ENCODE measurements at places on chromosomes 5 and 9. TPM values are rescaled to one million over a fixed set of nuclear protein-coding genes. Genes with fewer than 3 reads are reported as not detected.

Gene FCN2
- total RNA-seq = not detected

Gene PLPP7
- 32.5 TPM for total RNA-seq

- no peaks in the 10 kb centered on the region for H3K27me3 ChIP-seq
- H3K36me3 ChIP-seq = no peaks in the 10 kb centered on the region
- no peak overlapping the region for H3K4me3 ChIP-seq
- no peak overlapping the region for H3K27ac ChIP-seq
Measured at GRCh38 chr9:24257726-24258125, 288.0 kb downstream of the IZUMO3 start.

- no peak overlapping the region for H3K27ac ChIP-seq
- H3K4me1 ChIP-seq = no peaks in the 10 kb centered on the region
- no peaks in the 10 kb centered on the region for H3K36me3 ChIP-seq
- H3K4me3 ChIP-seq = no peak overlapping the region
- no peaks in the 10 kb centered on the region for H3K27me3 ChIP-seq
Measured at GRCh38 chr5:154143211-154143641, 47.3 kb upstream of the GALNT10 start.

GRCh38 chr9:27125030-27125429 is 16.0 kb downstream of the TEK start:
- no peaks in the 10 kb centered on the region for H3K27me3 ChIP-seq
- H3K36me3 ChIP-seq = no peaks in the 10 kb centered on the region
- no peak overlapping the region for H3K27ac ChIP-seq
- H3K4me3 ChIP-seq = no peak overlapping the region

Gene PCA3
- total RNA-seq = not detected

DNA sequence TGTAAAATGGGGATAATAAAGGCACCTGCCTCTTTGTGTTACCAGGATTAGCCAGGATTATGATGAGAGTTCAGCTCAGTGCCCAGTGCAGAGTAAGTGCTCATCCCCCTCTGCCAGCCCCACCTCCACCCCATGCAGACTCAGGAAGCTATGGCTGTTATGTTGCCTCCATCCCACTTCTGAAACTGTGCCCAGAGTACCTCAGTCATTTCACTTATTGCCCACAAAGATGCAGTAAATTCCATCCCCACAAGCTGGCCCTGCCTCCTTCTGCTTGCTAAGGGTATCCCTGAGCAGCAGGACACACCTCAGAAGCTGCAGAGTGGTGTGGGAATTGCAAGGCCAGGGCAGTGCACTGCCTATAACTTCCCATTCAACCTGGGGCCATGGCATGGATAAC is 415.1 kb downstream of the SPOCK1 start:
- H3K4me1 ChIP-seq = no peaks in the 10 kb centered on the region
- DNase-seq = no peak
- no peak overlapping the region for H3K4me3 ChIP-seq
- no peaks in the 10 kb centered on the region for H3K36me3 ChIP-seq
- H3K27ac ChIP-seq = no peak overlapping the region

DNA sequence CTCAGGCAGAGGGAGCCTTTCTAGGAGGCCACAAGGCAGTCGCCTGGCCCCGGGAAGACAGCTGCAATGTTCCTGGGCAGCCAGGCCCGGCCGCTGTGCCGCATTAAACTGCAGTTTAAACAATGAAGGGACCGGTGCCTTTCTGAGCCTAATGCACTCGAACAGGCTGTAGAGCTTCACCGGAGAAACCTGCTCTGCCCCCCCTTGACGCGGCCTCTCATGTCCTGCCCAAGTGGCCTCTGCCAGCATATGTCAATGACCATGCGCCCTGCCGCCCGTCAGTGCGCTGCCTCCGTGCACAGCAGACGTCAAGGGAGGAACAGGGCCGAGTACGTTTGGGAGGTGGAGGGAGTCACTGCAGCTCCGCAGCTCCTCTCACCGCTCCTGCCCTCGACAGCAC is 38.4 kb upstream of the BARHL1 start:
- H3K27ac ChIP-seq = no peak overlapping the region
- H3K4me1 ChIP-seq = no peaks in the 10 kb centered on the region
- no peak for DNase-seq

All from prostate gland (tissue), 2 donors.